Stimulated activated CD8-positive, alpha-beta memory T cell treated with anti-CD3 and anti-CD28 coated beads, Interleukin-2, amount 100 ng/mL, for 1 hour (primary cell): ENCODE measurements at places on chromosomes 3 and 15.

DNA sequence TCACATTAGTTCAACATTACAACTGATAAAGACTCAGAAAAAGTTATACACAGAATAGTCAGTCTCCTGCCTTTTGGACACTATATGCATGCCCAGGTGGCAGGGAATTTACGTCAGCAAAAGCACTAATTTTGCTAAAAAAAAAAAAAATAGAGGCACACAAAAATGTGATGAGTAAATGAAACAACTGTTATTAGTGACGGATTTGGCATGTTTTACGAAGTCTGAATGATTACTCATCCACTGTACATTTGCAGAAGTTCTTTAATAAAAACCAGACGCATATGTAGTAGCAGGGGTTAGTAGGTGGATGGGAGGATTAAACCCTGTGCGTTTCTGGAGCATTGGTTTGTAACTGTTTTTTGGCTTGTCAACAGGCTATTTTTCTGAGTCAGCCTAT is 99.0 kb downstream of the MITF start:
- no peak for DNase-seq

DNA sequence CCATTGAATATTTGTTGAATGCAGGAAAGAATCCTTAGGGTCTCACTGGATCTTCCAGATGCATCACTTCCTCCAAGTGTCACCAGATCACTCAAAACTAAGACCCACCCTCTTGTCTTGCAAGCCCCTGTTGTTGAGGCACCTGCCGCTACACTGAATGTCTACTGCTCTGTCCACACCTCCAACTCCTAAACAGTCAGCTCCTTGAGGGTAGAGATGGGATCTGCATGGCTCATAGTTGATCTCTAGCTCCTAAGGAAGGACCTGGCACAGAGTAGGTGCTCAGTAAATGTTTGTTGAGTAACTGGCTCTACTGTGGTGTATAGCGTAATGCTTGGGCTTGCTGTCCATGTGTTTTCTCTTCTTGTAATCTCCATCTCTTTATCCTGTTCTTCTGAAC is 8.8 kb downstream of the SLC6A20 start:
- no peak for DNase-seq

GRCh38 chr3:100766069-100766468 is 56.8 kb downstream of the TFG start:
- no peak for DNase-seq

- DNase-seq: no peak
Observed at GRCh38 chr3:140711390-140712035, 33.6 kb downstream of the TRIM42 start.
